ENCODE measurements at places on chromosomes 6 and 20.
A peak's percentile ranks its signal among the peaks of the same experiment; 100 is the strongest.

DNA sequence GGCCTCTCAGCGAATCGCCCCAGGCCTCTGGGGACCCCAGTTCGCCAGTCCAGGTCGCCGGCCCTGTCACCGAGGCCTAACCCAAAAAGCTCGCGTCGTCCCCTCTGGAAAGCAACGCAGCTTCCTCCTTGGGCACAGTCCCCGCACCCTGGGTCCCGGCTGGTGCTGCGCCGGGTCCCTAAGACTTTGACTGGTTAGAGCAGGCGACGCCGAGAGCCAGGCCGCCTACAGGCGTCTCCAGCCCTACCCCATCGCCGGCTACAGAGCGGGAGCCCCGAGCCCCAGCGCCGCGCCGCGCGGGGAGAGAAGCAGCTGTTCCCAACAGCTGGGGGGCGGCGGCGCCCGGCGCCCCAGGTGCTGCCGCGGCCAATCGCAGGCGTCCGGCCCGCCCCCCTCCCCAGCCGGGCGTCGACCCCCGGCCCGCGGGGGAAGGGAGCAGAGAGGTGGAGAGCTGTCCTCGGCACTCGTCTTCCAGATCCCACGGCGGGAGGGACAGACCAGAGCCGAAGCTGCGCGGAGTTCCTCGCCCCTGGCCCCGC, 540 bp upstream of the RBM24 start:
- peaks cover 4% of the 10 kb centered on the region for H3K4me1 ChIP-seq
- H3K27me3 ChIP-seq: no peaks in the 10 kb centered on the region
- peak overlapping the region; percentile 69 for H3K4me3 ChIP-seq
- peak; percentile 30 for DNase-seq

GRCh38 chr20:21105429-21106170, 558 bp downstream of the LINC00237 start:
- peak overlapping the region; percentile 8 for H3K4me3 ChIP-seq
- H3K27me3 ChIP-seq: no peaks in the 10 kb centered on the region
- no peak for DNase-seq
- H3K27ac ChIP-seq: no peak overlapping the region

DNA sequence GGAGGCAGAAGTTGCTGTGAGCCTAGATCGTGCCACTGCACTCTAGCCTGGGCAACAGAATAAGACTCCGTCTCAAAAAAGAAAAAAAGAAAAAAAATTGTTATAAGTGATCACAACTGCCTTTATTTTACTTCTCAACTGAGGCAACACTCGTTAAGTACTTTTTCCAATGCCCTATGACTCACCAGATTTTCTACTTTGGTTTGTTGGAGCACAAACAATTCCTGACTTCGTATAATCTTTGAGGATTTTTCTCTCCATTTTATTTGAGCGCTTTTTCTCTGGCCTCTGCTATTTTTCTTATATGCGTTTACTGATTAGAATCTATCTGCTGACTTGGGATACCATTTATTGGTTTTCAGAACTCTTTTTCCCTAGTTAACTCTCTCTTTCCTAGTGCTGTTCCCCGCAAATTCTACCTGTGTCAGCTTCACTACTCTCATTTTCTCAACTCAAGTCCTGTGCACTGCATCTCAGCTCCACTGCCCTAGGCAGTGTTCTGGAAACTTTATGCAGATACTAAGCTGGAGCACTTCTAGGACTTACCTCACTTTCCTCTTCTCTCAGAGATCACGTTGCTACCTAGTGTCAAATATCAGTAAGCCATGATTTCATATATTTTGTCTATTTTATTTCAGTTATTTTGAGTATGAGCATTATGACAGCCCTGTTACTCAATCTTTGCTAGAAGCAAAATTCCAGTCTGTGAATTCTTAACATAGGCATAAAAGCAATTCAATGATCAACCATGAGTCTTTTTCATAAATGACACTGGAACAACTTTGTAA, 1120.1 kb upstream of the CITED2 start:
- no peak overlapping the region for H3K27ac ChIP-seq
- H3K4me3 ChIP-seq: no peak overlapping the region
- no peaks in the 10 kb centered on the region for H3K27me3 ChIP-seq
- no peaks in the 10 kb centered on the region for H3K36me3 ChIP-seq
- H3K4me1 ChIP-seq: no peaks in the 10 kb centered on the region
- DNase-seq: no peak

- H3K27ac ChIP-seq: no peak overlapping the region
- no peaks in the 10 kb centered on the region for H3K27me3 ChIP-seq
- no peak for DNase-seq
- H3K4me1 ChIP-seq: no peaks in the 10 kb centered on the region
- H3K4me3 ChIP-seq: no peak overlapping the region
- H3K36me3 ChIP-seq: no peaks in the 10 kb centered on the region
Measured at GRCh38 chr20:61236713-61237112, 15.3 kb upstream of the CDH4 start.

GRCh38 chr20:54658525-54658924, 183.1 kb downstream of the DOK5 start:
- no peaks in the 10 kb centered on the region for H3K4me1 ChIP-seq
- DNase-seq: no peak
- no peaks in the 10 kb centered on the region for H3K36me3 ChIP-seq
- no peaks in the 10 kb centered on the region for H3K27me3 ChIP-seq
- H3K27ac ChIP-seq: no peak overlapping the region

DNA sequence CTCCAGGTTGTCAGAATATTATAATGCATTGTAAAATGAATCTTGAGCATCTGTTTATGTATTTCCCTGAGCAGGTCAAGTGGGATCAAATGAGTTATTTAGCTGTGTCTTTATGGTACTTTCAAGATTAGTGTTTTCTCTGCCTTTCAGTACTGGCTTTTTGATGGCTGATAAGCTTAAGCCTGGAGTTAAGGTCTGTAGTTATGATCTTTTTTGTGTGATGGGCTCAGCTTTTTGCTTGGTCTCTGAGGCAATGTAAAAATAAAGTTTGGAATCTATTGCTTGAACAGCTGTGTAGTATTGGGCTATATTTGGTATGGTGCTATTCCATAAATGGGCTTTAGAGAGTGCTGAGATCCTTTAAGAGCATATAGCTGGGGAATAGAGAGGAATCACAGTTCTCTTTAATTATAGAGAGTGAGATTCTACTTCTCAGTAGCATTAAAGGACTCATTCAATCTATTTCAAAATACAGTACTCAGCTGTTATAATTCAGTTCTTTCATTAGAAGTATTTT, 40.7 kb downstream of the ZNF451 start:
- H3K4me3 ChIP-seq: no peak overlapping the region
- H3K27me3 ChIP-seq: no peaks in the 10 kb centered on the region
- no peak overlapping the region for H3K27ac ChIP-seq
- DNase-seq: no peak
- H3K36me3 ChIP-seq: no peaks in the 10 kb centered on the region
- no peaks in the 10 kb centered on the region for H3K4me1 ChIP-seq

GRCh38 chr6:41578217-41579087, 32.3 kb downstream of the FOXP4 start:
- H3K27me3 ChIP-seq: no peaks in the 10 kb centered on the region
- H3K4me1 ChIP-seq: no peaks in the 10 kb centered on the region

DNA sequence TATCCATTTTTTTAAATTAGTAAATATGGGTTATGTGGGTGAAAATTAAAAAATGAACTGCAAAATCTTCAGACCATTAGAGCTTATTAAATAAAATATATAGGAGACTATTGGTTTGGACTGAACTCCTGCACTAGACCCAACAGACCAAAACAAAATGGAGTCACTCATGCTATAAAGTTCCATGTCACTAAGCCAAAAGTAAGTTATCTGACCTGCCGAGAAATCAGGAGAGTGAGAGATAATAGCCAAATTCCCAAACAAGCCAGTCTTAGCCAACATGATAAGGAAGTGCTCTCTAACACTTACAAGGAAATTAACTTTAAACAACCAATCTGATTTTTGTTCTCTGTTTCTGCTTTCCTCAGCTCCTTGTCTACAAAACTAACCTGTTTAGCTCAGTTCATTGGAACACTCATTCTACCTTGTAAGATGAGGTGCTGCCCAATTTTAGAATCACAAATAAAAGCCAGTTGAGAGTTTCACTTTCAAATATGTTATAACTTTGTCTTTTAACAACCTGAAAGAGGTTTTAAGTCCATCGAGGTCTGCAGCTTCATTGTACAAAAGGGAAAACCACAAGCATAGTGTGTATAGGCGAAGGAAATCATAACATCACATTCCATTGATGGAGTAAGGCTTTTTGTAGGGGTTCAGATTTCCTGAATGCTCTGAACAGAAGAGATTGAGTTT, 220.5 kb downstream of the TENT5A start:
- no peaks in the 10 kb centered on the region for H3K27me3 ChIP-seq
- H3K36me3 ChIP-seq: no peaks in the 10 kb centered on the region
- no peak overlapping the region for H3K4me3 ChIP-seq
- H3K4me1 ChIP-seq: no peaks in the 10 kb centered on the region
- no peak for DNase-seq
